ENCODE measurements at places on chromosomes 13 and 19. TPM values are rescaled to one million over a fixed set of nuclear protein-coding genes. Genes with fewer than 3 reads are reported as not detected.

The TRIP10 gene
- polyA plus RNA-seq = 93.7 TPM

The FFAR1 gene
- not detected for polyA plus RNA-seq

The KATNAL1 gene
- 5.9 TPM for polyA plus RNA-seq

The HCST gene
- 10.6 TPM for polyA plus RNA-seq

The LILRB2 gene
- polyA plus RNA-seq = 2.8 TPM

The LSR gene
- polyA plus RNA-seq = 10.2 TPM

The TLE2 gene
- 54.6 TPM for polyA plus RNA-seq

The LILRA2 gene
- 0.22 TPM for polyA plus RNA-seq

The ZNF600 gene
- 6.9 TPM for polyA plus RNA-seq

The BRSK1 gene
- 1.8 TPM for polyA plus RNA-seq

The CPT1C gene
- 4.8 TPM for polyA plus RNA-seq

The CBLC gene
- polyA plus RNA-seq = not detected

The ATXN8OS gene
- polyA plus RNA-seq = not detected

The NOTCH3 gene
- 18.7 TPM for polyA plus RNA-seq

The CIRBP gene
- polyA plus RNA-seq = 344 TPM

The C19orf85 gene
- polyA plus RNA-seq = not detected

The FFAR3 gene
- polyA plus RNA-seq = not detected

The ZIK1 gene
- polyA plus RNA-seq = 3.7 TPM

The SLC10A2 gene
- polyA plus RNA-seq = not detected

The VAV1 gene
- 0.70 TPM for polyA plus RNA-seq

The LCP1 gene
- 3.2 TPM for polyA plus RNA-seq

The OLFM4 gene
- 0.51 TPM for polyA plus RNA-seq

The USHBP1 gene
- 30.9 TPM for polyA plus RNA-seq

The ZNF324B gene
- polyA plus RNA-seq = 1.6 TPM

The KASH5 gene
- not detected for polyA plus RNA-seq

The PRR36 gene
- polyA plus RNA-seq = 0.01 TPM

The SELENOV gene
- not detected for polyA plus RNA-seq

The GPR18 gene
- not detected for polyA plus RNA-seq

The ZNF223 gene
- 2.8 TPM for polyA plus RNA-seq

The KLK4 gene
- not detected for polyA plus RNA-seq

The THSD1 gene
- 5.2 TPM for polyA plus RNA-seq

The ATP4B gene
- polyA plus RNA-seq = 0.01 TPM

The ONECUT3 gene
- not detected for polyA plus RNA-seq

The MYH14 gene
- polyA plus RNA-seq = 149 TPM

The TINCR gene
- 0.14 TPM for polyA plus RNA-seq

The ICAM1 gene
- 6.9 TPM for polyA plus RNA-seq

The TCF3 gene
- polyA plus RNA-seq = 38.1 TPM

The SOX1 gene
- polyA plus RNA-seq = not detected

The MBD3L2 gene
- polyA plus RNA-seq = not detected

The FTL gene
- 1,578 TPM for polyA plus RNA-seq

The JAK3 gene
- 0.88 TPM for polyA plus RNA-seq

The RETN gene
- polyA plus RNA-seq = 12.6 TPM

The CRTC1 gene
- 8.6 TPM for polyA plus RNA-seq

The GAS6 gene
- 280 TPM for polyA plus RNA-seq

The ZNF573 gene
- 0.99 TPM for polyA plus RNA-seq

The QPCTL gene
- polyA plus RNA-seq = 4.1 TPM

The KCNN4 gene
- polyA plus RNA-seq = 1.4 TPM

The LGI4 gene
- polyA plus RNA-seq = 30.0 TPM

The CACTIN gene
- 15.8 TPM for polyA plus RNA-seq

The CCDC70 gene
- not detected for polyA plus RNA-seq

The OR4F17 gene
- not detected for polyA plus RNA-seq

The LILRA5 gene
- 3.7 TPM for polyA plus RNA-seq

The ICAM5 gene
- 1.0 TPM for polyA plus RNA-seq

The FIZ1 gene
- polyA plus RNA-seq = 9.3 TPM

The VSIG10L gene
- polyA plus RNA-seq = 1.6 TPM
